ENCODE measurements at places on chromosomes 2 and 18.

- DNase-seq, result no peak
Measured at GRCh38 chr18:10205151-10205550, 249.3 kb upstream of the APCDD1 start.

DNA sequence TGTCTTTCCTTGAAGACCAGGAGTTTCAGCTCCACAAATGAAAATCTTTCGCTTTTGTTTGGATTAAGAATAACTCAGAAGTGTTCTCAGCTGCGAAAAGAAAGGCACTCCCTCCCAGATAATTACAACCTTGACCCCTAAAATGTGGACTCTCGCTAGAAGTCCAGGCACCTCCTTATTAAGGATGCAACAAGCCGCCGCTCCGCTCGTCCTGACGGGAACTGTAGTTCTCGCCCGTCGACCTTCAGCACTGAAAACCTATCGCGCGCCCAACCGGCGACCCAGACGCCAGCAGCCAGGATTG is 559 bp downstream of the IMMT start:
- DNase-seq, result no peak

GRCh38 chr18:31598021-31598805 is 6.5 kb downstream of the TTR start:
- no peak for DNase-seq

DNA sequence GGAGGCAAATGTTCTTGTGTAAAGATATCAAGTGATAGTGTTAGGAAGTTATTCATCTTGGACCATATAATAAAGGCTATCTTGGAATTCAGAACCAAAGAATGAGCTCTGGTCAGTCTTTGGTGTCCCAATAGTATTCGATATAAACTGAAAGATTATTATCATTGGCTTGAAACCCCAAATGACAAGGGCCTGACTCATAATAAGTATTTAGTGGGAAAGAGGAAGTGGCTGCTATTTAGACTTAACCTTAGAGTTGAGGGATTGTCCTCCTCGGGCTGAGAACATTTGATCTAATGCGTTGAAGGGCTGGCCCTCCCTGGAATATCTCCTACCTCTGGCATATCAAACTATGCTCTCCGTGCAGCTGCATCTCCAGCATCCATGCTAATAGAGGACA is 67.5 kb downstream of the CDH20 start:
- DNase-seq, result peak; percentile 17

- peak; percentile 32 for DNase-seq
Measured at GRCh38 chr2:233413559-233414272, 59.4 kb downstream of the DGKD start.

DNA sequence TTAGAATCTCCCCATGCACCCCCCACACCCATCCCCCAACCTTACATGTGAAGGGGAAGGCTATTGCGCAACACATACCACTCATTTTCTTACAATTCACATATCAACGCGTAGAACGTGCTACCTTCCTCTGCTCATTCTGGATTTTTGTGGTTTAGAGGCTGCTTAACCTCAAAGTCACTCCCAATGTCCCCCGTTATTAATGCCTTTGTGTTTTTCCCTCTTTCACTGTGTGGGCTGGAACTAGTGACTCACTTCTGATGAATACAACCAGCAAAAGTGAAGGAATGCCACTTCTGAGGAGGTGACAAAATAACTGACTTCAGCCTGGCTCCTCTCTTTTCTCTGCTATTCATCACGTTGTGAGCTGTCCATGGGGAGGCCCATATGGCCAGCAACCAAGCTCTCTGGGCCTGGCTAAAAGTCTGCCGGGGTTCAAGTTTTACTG is 342.5 kb upstream of the NXPH2 start:
- DNase-seq, result peak; percentile 34

DNA sequence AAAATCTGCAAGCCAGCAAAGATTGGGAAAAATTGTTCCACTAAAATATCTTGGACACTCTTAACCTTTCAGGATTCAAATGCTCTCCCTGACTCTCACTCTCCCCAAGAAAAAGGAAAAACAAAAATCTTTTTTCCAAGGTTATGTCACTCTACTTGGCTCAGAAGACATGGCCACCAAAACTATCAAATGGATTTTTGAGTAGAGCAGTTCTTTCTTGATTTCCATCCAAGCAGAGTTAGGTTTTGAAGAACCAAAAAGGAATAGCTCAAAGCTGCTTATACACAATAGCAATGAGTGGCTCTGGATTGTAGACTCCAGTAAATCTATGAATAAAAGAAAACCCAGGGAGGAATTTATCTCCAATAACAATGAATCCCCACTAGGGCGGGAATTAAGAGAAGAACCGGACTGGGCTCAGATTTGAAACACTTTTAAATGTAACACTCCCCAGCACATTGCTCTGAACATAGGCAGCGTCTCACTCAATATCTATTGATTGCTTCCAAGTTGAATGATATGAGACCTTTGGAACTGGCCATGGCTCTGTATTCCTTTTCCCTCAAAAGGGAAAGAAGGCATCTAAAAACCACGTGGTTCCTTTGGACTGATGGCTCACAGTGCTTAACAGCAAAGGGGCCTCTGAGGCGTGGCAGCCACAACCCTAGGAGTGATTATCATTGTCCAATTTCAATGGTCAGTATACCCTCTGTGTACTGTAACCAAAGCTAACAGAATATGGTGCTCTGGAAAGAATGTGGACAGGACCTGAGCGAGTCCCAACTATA is 68.3 kb downstream of the SPRED2 start:
- no peak for DNase-seq

- no peak for DNase-seq
Measured at GRCh38 chr2:128838244-128838643, 519.6 kb upstream of the HS6ST1 start.

- DNase-seq, result no peak
Measured at GRCh38 chr2:9950521-9951271, 797 bp upstream of the GRHL1 start.

GRCh38 chr18:79755496-79756142 is 42.1 kb upstream of the KCNG2 start:
- no peak for DNase-seq

DNA sequence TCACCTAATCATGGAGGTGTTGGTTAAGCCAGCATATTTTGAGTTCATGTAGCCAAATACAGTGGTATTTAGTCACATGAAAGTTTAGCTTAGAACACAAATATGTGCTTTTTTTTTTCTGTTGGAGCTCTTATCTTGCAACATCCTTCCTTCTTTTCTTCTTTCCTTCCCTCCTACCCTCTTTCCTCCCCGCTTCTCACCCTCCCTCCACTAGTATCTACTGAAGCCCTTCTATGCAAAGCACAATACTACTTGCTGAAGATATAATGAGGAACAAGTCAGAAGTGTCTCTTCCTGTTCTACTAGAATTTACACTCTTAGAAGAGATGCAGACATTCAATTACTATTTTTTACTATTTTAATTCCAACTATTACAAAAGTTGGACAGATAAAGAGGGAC is 105.0 kb upstream of the ITGA4 start:
- DNase-seq, result peak; percentile 34

DNA sequence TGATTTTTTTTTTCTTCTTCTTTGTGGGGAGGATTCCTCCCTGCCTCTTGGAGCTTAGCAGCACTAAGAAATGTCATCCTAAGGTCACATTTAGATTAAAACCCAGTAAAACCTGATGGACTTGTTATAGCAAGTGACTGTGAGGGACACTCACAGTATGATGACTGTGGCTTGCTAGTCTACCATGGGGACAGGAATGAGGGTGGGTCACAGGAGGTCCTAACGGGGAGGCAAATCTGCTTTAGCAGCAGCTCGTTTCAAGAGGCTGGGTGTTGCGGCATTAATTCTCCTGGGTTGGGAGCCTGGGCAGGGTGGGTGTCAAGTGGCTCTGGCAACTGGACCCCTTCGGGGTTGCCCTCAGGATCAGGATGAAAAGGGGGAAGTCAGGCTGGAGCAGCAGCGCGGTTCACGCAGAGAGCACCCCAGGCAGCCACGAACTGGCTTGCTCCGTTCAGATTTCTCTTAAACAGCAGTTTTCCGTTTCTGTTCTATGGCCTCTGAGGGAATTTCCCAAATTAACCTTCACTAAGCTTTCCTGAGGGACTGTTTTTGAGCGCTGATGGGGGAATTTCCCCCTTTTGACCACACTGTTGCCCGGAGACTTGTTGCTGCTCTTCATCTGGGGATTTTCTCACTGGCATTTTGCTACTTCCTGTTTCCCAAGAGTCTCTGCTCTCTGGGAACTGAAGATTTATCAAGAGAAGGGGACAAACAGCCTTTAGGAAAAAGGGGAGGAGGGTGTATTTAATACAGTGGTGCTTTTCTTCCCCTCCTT is 59.8 kb upstream of the PELI1 start:
- DNase-seq, result peak; percentile 71

DNA sequence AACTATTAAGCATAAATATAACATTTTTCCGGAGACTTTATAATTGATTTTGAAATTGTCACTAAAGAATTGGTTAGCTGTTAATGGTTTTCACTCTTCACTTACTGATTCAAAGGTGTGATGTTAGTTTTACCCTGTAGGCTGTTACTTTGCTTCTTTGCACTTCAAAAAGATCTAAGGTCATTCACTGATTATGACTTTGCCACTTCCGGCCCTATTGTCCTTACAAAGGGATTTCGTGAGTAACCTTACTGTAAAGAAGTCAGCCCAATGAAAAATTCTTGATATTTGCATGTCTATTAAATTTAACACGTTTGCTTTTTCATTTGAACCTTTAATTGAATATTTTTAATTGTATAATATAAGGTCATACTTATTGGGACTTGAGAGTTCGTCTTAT is 61.4 kb downstream of the GREB1L start:
- DNase-seq, result no peak

All from NB4 (cell line).